Tongue (tissue), 3 donors: ENCODE measurements at places on chromosomes 6 and 20. TPM values are rescaled to one million over a fixed set of nuclear protein-coding genes. Genes with fewer than 3 reads are reported as not detected.
A peak's percentile ranks its signal among the peaks of the same experiment; 100 is the strongest.

GRCh38 chr6:168858926-168859325, 394.7 kb downstream of the THBS2 start:
- DNase-seq = peak; percentile 45

GRCh38 chr6:105014954-105015353, 58.0 kb downstream of the LIN28B start:
- DNase-seq = no peak

DNA sequence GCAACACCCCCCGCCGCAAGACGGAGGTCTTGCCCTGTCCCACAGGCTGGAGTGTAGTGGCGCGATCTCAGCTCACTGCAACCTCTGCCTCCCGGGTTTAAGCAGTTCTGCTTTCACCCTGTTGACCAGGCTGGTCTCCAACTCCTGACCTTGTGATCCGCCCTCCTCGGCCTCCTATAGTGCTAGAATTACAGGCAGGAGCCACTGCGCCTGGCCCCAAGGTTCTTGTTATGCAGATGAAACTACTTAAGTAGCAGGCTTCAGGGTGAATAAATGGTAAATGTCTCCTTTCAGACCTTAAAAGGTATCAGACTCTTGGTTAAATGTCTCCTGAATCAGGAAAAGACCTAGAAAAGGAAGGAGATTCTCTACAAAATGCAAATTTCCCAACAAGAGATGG, 95.4 kb upstream of the TMEM181 start:
- no peak for DNase-seq

DNA sequence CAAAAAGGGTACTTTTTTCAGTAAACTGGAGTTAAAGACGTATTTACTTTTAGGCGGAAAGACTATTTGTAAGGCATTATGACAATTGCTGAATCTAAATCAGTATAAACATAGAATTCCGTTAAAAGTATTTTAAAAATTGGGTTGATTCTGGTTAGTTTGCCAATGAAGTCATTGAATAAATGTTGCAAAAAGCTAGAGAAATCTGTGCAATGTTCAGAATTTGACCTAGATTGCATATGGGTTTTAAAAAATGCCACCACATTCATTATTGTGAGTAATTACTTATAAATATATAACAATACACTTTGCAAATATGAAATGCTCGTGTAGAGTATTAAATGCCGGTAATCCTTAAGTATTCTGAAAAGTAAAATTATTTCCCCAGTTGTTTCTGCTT, 116.5 kb upstream of the EEF1E1 start:
- DNase-seq = no peak

DNA sequence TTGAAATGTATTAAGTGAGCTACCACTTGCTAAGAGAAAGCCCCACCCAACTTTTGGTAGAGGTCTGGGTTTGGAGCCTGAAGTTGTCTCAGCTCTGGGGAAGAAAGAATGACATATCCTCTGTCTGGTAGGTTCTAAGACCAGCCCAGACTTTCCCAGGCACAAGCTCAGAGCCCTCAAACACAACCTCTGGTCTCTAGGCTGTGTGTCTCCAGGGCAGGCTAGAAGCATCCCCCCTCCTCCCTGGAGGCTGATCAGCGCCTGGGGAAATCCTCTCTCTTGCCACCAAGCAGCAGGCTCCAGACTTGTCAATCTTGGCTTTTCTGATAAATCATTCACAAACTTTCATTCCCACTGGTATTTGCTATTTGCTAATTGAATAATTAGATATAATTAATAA, 226.5 kb upstream of the CST7 start:
- no peak for DNase-seq

GRCh38 chr6:113672491-113673149, 184.5 kb upstream of the MARCKS start:
- DNase-seq = peak; percentile 85

- DNase-seq = no peak
Observed at GRCh38 chr20:12086359-12086758, 168.7 kb downstream of the BTBD3 start.

The SSTR4 gene
- not detected for total RNA-seq

The IL17F gene
- total RNA-seq = not detected
